Activated T-helper 1 cell treated with Interleukin-2 at 50 U/mL for 16 hours (primary cell): ENCODE measurements at places on chromosomes 3 and 15.

GRCh38 chr3:17579289-17580031 lies 163.0 kb downstream of the TBC1D5 start:
- no peak for DNase-seq

- no peak for DNase-seq
Observed at GRCh38 chr3:187982142-187982541, 171.8 kb upstream of the LPP start.

DNA sequence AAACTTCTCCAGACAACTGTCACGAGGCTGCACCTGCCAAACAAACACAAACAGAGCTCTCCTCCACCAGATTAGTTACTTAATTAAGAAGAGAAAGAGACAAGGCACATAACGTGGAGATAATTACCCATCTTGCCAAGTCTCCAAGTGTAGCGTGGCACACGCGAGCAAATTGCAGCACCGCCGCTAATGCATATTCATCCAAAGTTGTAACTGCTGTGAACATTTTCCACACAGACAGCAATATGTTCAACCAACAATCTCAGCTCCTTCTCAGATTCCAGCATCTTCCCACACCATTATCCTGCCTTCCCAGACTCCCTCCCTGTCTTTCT lies 309.6 kb upstream of the TLE3 start:
- DNase-seq: no peak

- no peak for DNase-seq
Observed at GRCh38 chr3:48877671-48878070, 21.0 kb downstream of the SLC25A20 start.

- DNase-seq: no peak
Observed at GRCh38 chr15:84782346-84782745, 34.0 kb downstream of the ZNF592 start.
